ENCODE measurements at places on chromosomes 4 and X.

GRCh38 chr4:21649391-21650090 is 299.0 kb downstream of the KCNIP4 start:
- DNase-seq: no peak

DNA sequence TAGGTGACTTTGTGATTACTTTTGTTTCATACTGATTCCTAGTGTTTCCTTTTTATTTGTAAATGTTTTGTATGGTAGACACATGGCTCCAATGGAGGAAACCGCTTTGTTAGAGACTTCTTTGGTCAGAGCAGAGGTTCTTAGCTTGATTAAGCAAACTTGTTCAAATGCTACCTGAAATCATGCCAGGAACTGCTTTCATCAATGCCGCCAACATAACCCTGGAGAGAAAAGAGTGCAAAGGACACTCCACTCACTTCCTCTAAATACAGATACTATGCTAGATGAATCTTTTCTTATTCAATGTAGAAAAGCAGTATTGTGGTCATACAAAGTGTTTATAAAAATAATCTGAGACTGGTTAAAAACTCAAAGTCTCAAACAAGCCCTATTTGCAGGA is 25.7 kb upstream of the COX7B2 start:
- no peak for DNase-seq

GRCh38 chr4:6562931-6563901 is 11.8 kb upstream of the MAN2B2 start:
- no peak for DNase-seq

DNA sequence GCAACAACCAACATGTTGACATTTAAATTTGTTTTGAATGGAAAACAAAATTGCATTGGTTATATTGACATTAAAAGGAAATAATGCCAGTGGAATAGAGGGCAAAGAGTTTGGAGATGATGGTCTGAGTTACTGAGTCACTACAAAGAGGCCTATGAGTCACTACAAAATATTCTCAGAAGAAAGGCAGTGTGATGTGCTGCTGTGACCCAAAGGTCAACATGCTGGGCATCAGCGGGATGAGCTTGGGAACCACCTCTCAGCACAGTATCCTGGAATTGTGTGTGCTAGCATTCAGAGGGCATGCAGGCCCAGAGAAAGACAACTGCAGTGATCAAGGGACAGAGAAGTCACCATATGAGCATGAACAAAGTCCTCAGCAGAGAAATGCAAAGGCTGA is 2.8 kb downstream of the CMC4 start:
- peak; percentile 59 for DNase-seq

DNA sequence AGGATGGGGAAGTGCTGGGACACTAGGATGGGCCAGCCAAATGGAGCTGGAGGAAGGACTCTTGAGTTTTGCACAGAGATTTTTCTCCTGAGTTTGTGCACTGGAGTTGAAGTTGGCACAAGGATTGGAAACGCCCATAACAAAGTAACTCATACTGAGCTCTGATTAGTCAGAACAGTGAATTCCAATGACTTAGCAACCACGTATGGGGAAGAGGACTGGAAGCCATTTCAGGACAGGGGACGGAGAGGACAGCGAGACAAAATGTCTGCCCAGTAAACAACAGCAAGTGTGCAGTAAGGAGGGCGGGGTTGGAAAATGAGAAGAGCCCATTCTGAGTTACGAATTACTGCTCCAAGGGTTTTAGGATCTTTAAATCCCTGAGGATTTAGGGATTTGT is 5.9 kb downstream of the RIPPLY1 start:
- DNase-seq: peak; percentile 32

GRCh38 chrX:71366674-71367256 is 608 bp downstream of the TAF1 start:
- peak; percentile 9 for DNase-seq

DNA sequence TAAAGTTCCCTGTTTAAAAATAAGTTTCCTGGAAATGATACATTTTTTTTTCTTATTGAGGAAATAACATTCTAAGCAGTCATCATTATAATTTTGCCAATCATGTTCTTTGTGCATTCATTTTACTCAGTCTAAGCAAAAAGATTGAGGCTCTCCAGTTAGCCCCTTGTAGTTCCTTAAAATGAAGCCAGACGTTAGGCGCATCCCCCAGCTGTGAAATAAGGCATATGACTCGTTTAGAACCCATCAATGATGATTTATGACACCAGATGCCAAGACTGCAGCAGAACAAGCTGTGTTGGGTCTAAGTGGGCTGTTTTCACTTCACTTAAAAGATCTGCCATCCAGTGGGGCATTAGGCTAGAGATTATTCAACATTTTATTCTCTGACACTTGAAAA is 17.0 kb downstream of the PDGFC start:
- DNase-seq: no peak

- DNase-seq: no peak
Observed at GRCh38 chr4:152267811-152268210, 268.1 kb downstream of the FBXW7 start.

GRCh38 chr4:185916231-185916630 is 104.2 kb upstream of the SORBS2 start:
- DNase-seq: no peak

DNA sequence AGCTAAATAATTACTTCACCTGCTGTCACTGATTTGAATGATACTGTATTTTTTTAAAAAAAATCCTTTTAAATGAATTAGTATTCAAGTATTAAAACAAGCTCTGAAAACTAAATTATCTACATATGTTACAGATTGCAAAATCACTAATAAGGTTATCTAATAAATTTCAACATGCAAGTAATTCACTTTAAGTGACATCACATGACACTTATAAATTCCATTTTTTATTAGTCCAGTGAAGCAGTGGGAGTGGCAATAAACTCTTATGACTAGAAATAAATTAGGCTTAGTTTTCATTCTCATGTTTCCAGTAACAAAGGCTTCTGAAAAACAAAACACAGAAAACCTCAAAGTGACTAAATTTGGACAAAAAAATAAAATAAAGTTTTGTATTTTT is 36.3 kb downstream of the SMIM31 start:
- no peak for DNase-seq

- no peak for DNase-seq
Observed at GRCh38 chr4:186294160-186294559, 28.2 kb downstream of the F11 start.

GRCh38 chr4:131426023-131426758 is 1722.9 kb upstream of the PCDH10 start:
- DNase-seq: no peak

Measured in fibroblast of gingiva (primary cell).